ENCODE measurements at places on chromosomes 6 and 20. TPM values are rescaled to one million over a fixed set of nuclear protein-coding genes. Genes with fewer than 3 reads are reported as not detected.

HLA-G gene
- not detected for polyA plus RNA-seq

TFAP2C gene
- 4.0 TPM for polyA plus RNA-seq

SLC25A27 gene
- 2.3 TPM for polyA plus RNA-seq

MKKS gene
- 19.4 TPM for polyA plus RNA-seq

NR2E1 gene
- 3.0 TPM for polyA plus RNA-seq

LGSN gene
- 5.6 TPM for polyA plus RNA-seq

PAK5 gene
- polyA plus RNA-seq, result 7.2 TPM

SH3BGRL2 gene
- polyA plus RNA-seq, result 34.4 TPM

ZC2HC1B gene
- polyA plus RNA-seq, result not detected

PRSS35 gene
- 0.71 TPM for polyA plus RNA-seq

ARMH2 gene
- not detected for polyA plus RNA-seq

MEP1A gene
- polyA plus RNA-seq, result not detected

Data from brain (organoid and tissue), 16 donors.